ENCODE measurements at places on chromosomes 1 and 21.

DNA sequence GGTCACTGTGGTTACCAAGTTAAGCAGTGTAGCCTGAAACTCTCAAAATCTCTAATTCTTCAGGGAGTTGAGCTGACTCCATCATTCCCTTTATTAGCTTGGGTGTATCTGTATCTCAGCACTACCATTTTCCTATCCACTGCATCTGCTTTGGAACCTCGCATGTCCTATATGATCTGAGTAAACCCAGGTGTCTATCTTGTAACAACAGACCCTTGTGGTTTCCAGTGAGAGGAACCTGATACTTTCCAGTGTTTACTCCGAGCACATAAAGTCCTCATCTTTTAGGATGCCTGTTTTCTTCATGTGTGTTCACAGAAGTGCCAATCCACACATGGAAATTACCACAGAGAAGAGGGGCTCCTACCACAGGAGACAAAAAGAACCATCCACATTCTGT, 650.4 kb downstream of the LMO4 start:
- no peak for DNase-seq

GRCh38 chr1:50097021-50097679, 11.6 kb upstream of the ELAVL4 start:
- DNase-seq = no peak

- DNase-seq = no peak
Measured at GRCh38 chr1:4584449-4584848, 70.0 kb upstream of the AJAP1 start.

- DNase-seq = peak; percentile 71
Measured at GRCh38 chr21:39125752-39126485, 57.3 kb downstream of the PSMG1 start.

- no peak for DNase-seq
Measured at GRCh38 chr1:94207695-94208094, 29.7 kb downstream of the ARHGAP29 start.

DNA sequence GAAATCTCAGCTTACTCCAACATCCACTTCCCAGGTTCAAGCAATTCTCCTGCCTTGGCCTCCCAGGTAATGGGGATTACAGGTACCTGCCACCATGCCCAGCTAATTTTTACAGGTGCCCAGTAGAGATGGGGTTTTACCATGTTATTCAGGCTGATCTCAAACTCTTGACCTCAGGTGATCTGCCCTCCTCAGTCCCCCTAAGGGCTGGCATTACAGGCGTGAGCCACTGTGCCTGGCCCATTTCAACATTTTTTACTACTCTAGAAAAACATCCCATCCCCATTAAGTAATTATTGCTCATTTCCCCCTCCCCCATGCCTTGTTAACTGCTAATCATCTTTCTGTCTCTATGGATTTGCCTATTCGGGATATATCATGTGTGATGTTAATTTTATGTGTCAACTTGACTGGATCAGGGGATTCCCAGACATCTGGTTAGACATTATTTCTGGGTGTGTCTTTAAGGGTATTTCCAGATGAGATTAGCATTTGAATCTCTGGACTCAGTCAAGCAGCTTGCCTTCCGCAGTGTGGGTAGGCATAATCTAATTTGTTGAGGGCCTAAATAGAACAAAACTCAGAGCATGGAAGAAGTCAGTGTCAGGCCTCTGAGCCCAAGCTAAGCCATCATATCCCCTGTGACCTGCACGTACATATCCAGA, 33.0 kb upstream of the ZBTB8B start:
- no peak for DNase-seq

DNA sequence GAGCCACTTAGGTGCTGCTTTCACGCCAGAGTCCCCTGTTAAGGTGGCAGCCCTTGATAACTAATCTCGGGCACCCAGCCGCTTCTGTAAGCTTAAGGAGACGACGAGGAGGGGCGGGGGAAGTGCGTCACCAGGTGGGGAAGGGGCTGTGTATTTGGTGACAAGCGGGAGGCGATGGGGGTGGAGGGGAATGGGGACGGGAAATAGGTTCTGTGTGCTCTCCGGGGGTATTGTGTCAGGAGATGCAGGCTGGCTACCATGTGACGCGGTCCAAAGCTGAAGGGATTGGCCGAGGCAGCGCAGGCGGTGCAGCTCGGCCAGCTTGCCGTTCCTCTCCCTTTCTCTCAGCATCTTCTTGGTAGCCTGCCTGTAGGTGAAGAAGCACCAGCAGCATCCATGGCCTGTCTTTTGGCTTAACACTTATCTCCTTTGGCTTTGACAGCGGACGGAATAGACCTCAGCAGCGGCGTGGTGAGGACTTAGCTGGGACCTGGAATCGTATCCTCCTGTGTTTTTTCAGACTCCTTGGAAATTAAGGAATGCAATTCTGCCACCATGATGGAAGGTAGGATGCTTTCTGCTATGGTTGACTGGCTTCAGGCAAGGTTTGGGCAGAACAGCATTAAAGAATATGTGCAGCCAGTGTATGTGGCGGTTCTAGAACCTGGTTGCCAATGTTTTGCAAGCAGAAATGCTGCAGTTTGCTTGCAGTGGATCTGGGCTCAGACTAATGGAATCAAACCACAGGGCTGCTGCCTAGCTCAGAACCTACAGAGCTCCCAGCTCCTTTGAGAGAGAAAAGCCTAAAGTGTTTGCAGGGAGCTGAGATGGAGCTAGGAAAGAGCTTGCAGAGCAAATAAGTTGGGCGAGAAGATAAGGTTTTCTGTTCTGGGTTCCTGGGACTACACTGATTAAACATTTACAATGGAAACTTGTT, at the start of gene SGIP1:
TSS of gene SGIP1 (plus strand) at position 350 of the 937 bp plus-strand sequence. CDS start at position 556, 206 bp downstream.
- peak; percentile 68 for DNase-seq

- no peak for DNase-seq
Measured at GRCh38 chr1:24575905-24576587, 20.2 kb downstream of the NCMAP start.

DNA sequence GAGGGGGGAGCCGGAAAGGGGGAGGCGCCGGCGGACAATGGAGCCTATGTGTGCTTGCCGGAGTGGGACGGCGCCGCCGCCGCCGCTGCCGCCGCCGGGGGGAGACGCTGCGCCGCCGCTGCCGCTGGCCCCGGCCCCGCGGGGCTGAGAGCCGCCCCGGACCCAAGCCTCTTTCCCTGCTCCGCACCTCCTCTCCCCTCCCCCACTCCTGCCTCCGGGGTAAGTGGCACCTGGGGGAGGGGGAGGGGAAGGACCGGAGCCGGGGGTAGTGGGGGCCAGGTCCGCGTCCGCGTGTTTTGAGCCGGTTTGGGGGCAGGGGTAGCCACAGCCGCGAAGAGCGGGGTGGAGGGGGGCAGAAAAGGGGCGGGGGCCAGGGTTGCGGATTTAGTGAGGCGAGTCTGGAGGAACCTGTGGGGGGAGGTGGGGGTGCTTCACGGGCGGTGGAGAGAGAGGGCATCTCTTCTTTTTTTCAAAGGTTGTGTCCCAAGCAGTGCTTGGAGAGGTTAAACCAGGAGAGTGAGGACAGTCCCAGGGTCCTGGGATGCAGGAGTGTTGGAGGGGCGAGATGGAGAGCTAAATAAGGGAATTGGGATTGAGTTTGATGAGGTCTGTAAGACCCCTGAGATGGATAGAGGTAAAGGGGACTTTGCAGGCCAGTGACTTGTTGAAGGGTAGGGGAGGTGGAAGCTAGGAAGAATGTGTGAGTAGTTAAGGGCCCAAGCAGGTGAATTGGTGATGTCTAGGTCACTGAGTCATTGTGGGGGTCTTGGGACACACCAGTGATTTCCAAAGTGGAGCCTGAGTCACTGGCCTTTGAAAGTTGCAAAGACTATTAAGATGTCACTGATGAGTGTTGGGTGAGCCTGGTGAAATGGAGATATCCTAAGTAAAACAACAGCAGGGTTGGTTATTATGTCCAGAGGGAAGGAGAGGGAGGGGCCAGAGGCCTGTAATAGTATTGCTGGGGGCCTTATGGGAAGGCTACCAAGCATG, 59.1 kb downstream of the BCL9 start:
- peak; percentile 62 for DNase-seq

DNA sequence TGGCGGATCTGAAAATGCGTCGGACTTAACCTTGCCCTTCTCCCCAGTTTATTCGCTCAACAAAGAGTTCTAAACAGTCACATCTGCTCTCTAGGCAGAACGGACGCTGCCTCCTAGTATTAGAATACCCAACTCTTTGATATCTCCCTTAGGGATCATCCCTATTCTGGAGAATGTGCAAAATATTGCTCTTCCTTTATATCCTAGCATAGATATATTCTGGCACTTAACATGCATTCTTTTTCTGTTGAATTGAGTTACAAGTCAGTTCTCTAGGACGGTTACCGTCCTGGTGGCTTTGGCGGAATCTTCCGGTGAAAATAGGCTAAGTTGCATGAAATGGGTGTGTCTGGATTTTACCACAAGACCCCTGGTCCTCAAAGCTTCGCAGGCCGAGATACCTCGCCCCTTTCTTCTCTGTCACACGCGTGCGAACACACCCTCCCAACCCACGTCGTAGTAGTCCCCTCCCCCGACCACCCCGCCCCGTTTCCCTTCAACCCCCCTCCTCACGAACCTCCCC, 501 bp upstream of the DNAJC6 start:
- DNase-seq = no peak

GRCh38 chr1:35434703-35435102, 122.5 kb downstream of the KIAA0319L start:
- no peak for DNase-seq

GRCh38 chr1:183931646-183932271, 105.8 kb downstream of the COLGALT2 start:
- no peak for DNase-seq

DNA sequence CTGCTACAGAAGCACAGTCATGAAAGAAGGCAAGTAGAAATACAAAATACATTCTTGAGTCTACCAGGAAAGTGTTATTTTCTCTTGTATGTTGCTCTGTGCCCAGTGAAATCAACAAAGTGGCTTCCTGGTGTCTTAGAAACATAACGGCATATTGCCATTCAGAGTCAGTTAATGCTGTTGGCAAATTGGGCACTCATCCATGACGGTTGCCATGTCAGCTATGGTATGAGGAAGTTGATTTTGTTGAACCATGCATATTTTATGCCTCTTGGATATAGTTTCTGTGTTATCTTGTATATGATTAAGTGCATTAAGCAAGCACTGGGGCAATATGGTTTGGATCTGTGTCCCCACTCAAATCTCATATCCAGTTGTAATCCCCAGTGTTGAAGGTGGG, 153.1 kb upstream of the CXADR start:
- DNase-seq = no peak

DNA sequence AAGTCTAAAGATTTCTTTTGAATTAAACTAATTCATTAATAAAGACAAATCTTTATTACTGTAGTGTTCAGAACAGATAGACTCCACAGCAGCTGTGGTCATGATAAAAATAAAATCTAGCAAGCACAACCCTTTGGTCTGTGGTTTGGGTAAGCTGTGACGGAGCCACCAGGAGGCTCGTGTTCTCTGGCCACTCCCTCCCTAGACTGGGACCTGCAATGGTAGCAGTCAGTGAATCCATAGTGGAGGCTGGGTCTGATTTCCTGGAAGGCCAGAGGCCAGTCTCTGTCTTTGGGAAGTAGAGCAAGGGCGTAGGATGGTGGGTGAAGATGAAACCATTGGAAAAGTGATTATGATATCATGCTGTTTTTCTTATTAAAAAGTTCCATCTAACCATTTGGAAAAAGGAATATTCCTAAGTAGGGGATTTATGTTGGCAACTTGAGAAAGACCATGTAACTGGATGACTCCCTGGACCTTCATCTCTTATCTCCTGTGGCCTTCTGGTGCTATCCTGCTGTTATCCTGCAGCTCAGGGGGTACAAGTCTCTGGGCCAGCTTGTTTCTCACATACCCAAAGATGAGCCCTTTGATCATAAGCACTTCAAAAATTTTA, 39.0 kb downstream of the TENT5C start:
- no peak for DNase-seq

GRCh38 chr1:240682166-240682858, 70.4 kb upstream of the GREM2 start:
- DNase-seq = no peak

- no peak for DNase-seq
Measured at GRCh38 chr1:9914610-9914937, 4.5 kb upstream of the CTNNBIP1 start.

- peak; percentile 52 for DNase-seq
Measured at GRCh38 chr1:6646499-6647148, 22.0 kb downstream of the THAP3 start.

- DNase-seq = peak; percentile 60
Measured at GRCh38 chr1:158203693-158204457, 23.2 kb downstream of the CD1D start.

DNA sequence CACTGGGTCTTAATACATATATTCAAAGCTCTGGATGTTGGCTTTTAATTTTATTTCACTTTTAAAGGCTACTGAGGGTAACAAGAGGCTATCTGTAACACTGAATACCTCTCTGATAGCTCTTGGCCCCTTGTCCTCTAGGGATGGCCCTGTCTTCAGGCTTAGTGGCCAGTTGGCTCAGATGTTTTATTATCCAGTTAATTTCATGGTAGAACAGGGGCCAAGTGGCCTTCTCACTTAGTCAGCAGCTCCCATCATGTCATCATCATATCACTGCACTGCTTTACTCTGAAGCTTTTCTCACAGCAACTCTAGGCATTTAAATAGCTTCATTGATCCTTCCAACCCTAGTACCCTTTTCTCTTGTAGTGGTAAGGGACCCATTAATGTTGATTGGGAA, 40.2 kb upstream of the MACF1 start:
- DNase-seq = no peak

DNA sequence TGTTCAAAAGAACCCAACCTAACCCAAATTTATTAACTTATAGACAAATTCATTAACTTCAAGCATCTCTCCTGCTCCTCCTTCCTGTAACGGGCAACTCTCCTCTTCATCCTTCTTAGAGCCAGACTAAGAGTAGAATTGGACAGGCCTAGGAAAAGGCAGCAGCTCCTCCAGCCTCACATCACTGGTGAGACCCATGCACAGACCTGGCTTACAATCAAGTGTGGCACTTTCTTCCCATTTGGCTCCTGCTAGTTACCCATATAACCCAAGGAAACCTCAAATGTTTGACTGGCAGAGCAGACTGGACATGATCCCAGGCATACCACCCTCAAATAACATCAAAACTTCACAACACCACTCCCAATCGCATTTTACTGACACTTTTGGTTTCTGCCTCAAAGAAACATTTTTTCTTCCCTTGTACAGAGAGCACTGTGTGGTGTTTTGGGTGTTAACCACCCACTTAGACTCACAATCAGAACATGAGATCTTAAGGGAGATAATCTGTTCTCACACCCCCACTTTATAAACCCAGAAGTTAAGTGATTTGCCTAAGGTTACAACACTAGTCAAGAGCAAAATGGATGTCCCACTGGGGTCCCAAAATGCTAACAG, 101.4 kb downstream of the SIPA1L2 start:
- no peak for DNase-seq

GRCh38 chr21:14844001-14844400, 220.8 kb downstream of the NRIP1 start:
- DNase-seq = peak; percentile 58

DNA sequence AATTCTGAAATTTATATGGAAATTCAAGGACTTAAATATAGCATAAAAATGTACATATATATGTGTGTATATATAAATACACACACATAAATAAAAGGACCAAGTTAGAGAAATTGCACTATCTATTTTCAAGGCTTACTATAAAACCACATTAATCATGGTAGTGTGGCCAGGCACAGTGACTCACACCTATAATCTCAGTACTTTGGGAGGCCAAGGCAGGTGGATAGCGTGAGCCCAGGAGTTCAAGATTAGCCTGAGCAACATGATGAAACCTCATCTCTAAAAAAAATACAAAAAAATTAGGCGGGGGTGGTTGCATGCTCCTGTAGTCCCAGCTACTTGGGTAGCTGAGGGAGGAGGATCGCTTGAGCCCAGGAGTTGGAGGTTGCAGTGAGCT, 171.4 kb upstream of the GORAB start:
- peak; percentile 8 for DNase-seq
